ENCODE measurements at places on chromosomes 3 and 15.

DNA sequence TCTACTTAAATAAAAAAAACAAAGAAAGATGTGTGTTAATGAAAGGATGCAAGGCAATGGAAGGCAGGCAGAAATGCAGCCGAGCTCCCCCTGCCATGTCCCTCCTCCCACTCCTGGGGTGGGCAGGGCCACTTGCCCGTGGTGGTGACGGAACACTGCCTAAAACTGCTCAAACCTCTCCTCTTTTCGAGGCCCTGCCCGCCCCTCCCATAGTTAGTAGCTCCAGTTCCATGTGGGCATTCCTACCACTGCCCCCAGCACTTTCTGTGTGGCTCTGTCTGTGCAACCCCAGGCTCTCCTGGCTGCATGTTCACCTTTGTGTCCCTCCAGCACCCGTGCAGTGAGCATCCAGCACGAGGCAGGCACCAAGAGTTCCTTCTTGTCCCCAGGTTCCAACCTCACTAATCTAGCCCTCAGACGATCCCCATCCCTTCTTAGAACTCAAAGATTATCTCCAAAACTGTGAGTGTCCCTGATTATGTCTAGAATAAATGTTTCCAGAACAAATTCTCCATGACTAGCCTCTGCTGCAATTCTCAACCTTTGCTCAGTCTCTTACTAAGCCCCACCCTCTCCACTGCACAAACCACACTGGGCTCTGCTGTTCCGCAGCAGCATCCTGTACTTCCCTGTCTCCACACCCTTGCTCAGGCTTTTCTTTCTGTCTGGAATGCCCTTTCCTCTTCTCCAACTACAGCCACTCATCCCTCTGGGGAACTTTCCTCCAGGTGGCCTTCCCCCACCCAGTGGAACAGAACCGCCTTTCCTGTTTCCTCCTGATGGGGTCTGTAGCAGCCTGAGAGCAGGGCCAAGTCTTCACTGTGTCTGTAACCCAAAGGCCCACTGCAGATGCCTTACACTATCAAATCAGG, 32.6 kb upstream of the SPTBN5 start:
- no peak for DNase-seq

- DNase-seq: no peak
These were observed 117.1 kb upstream of the TJP1 start for GRCh38 chr15:29939404-29939803.

GRCh38 chr3:1056744-1057143, 36.1 kb upstream of the CNTN6 start:
- no peak for DNase-seq

GRCh38 chr15:79887054-79887930, 9.5 kb downstream of the MTHFS start:
- DNase-seq: no peak

GRCh38 chr3:37174532-37175126, at the start of gene LRRFIP2:
TSS of gene LRRFIP2 (minus strand) at chr3:37174582. CDS start at chr3:37148983, 25,599 bp downstream.
- DNase-seq: no peak

DNA sequence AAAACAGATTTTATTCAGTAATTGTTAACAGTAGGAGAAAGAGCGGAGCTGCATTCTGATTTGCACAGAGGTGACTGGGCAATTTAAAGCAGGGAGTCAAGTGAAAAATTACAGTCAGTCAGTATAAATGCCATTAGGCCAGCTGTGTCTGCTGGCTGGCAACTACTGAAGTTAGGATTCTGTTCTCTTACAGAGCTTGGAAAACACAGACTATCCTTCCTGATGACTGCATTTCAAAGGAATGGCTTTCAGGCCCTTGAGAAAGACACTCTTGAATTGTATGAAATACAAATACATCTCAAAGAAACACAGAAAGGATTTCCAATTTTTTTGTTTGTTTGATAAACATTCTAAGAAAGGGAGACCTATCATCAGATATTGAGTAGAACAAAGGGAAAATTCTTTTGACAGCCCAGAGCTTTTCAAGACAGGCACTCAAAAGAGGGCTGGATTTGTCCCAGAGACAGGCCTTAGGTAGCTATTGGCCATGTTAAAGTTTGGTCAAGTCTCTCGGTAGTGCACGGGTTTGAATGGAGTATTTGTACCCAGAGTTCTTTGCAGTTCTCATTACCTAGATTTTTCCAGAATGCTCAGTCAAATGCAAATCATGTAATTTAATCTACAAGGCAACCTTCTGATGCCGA, 551.2 kb upstream of the CCDC54 start:
- DNase-seq: no peak

Data from NT2/D1 (cell line).